ENCODE measurements at places on chromosomes 12 and 14.

DNA sequence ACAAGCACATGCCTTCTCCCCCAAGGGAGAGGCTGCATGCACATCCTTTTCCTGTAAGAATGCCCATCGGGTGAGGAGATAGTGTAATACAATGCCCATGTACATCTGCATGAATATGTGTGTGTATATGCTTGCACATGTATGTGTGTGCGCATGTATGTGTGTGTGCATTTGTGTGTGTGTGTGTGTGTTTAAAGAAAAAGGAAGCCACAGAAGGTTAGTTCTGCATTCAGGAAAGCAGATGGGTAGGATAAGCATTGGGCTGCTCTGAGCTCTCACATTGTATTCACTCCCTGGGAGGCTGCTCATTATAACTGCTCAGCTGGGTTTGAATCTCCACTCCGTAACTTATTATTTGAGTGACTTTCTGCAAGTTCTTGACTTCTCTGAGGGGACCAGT is 74.3 kb downstream of the GALNT8 start:
- no peak for DNase-seq

GRCh38 chr12:57142727-57143126 is 4.7 kb downstream of the LRP1-AS start:
- DNase-seq: no peak

GRCh38 chr14:54590481-54590880 is 23.6 kb downstream of the SAMD4A start:
- no peak for DNase-seq

GRCh38 chr12:100553936-100554335 is 19.5 kb upstream of the GAS2L3 start:
- DNase-seq: no peak

- no peak for DNase-seq
Observed at GRCh38 chr14:54643696-54644176, 76.8 kb downstream of the SAMD4A start.

DNA sequence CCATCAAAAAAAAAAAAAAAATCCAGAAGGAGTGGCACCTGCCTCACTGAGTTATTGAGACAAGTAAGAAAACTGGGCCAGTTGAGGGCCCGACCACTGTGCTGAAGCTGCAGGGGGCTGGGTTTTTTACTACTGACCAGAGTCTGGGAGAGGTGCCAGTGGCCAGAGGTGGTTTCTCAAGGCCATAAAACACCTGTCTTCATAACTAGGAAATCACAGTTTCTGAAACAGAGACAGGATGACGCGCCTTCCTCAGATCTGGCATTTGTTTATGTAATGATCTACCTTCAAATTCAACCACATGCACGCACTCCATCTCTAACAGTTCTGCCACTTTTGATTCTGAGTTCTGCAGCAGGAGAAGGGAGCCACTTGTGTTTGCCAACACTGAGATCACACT is 12.7 kb downstream of the TSPAN11 start:
- no peak for DNase-seq

- DNase-seq: no peak
Observed at GRCh38 chr14:55545779-55546178, 34.2 kb upstream of the KTN1 start.

DNA sequence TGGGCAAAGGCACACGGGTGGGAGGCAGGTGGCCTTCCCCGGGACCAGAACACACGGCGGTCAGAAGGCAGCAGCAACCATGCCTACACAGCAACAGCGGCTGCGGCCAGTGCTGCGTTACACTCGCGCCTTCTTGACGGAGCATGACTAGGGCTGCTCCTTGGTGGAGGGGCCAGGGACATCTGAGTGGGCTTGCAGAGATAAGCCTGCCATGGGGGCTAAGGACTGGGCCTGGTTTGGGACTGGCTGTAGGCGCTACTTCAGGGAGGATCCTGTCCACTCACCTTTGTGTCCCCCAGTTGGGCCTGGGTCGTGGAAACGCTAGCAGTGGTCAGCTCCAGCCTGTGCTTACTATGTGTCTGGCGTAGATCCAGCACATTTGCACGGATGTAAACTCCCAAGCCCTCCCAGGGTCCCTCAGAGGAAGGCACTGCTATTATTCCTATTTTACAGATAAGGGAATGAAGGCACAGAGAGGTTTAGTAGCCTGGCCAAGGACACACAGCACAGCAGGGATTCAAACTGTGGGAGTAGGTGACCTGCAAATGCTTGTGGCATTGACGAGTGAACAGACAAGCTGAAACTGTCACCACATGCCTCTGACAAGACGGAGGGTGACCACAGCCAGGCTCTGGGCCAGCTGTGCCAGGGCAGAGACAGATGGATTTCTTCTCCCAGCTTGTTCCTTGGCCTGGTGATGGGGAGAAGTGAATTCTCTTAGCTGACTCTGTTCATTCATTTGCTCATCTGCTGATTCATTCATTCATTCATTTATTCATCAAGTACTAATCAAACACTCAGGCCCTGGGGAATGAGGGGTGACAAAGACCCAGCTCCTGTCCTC is 31.9 kb upstream of the DLK1 start:
- DNase-seq: no peak

DNA sequence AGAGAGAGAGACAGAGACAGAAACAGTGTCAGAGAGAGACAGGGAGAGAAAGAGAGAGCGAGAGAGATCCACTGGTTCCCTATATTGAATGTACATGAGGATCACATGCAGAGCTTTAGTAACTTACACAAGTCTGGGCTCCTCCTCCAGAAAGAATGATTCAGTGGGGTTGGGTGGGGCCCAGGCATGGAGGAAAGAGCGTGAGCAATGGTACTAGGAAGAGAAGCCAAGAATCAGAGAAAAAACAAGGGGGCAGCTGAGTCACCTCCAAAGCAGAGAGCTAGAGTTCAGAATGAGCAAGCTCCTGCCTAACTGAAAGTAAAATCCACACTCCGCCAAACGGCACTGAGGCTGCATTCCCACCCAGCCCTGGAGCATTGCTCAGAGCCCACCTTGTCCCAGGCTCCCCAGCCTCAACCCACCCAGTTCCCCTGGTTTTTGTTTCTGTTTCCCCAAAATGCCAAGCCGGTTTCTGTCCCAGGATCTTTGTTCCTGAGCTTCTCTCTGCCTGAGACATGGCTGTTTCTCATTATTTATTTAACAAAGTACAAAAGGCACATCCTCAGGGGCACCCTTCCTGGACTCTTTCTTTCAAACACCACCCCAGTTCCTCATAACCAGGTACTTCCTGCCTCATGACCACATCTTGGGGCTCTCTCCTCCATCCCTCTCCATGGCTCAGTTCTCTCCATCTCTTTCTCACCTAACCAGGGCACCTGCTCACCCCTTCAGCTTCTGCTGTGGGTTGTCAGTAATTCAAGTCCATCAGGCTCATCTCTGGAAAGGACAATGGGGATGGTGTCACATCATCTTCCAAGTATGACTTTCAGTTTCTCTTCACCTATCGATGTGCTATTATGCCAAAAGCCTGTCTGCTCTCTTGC is 670.3 kb upstream of the TBX3 start:
- DNase-seq: no peak

DNA sequence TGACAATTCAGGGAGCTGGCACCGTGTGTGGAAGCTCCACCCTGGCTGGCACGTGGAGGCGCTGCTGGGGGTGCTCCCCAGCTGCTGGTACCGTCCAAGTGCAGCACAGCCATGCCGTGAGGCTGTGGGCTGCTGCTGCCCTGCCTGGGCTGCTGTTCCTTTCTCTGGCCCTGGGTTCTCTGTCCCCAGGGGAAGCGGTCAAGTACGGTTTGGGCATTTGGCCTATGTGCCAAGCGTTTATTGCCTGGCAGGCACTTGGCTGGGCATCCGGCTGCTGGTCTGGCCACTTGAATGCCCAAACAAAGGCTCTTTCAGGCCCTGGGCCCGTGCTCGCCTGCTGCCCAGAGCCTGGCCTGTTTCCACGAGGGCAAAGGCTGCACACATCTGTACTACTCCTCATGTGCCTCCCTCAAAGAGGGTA is 39.6 kb downstream of the RHOF start:
- DNase-seq: no peak

DNA sequence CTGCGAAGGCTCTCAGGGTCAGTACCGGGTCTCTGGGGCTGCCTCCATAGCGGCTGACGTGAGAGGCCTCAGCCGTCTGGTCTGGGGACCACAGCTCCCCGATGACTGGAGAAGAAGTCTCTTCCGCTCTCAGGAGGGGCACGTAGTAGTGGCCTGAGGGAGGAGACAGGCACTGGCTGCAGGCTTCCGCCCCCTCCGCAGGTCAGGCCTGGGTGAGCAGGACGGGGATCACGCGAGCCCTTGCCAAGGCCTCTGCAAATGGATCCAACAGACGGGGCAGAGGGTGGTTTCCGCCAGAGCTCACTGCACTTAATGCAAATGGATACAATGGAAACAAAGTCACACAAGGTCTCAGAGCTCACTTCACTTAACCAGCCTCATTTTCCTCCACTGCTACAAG is 24.7 kb downstream of the ANKLE2 start:
- DNase-seq: no peak

DNA sequence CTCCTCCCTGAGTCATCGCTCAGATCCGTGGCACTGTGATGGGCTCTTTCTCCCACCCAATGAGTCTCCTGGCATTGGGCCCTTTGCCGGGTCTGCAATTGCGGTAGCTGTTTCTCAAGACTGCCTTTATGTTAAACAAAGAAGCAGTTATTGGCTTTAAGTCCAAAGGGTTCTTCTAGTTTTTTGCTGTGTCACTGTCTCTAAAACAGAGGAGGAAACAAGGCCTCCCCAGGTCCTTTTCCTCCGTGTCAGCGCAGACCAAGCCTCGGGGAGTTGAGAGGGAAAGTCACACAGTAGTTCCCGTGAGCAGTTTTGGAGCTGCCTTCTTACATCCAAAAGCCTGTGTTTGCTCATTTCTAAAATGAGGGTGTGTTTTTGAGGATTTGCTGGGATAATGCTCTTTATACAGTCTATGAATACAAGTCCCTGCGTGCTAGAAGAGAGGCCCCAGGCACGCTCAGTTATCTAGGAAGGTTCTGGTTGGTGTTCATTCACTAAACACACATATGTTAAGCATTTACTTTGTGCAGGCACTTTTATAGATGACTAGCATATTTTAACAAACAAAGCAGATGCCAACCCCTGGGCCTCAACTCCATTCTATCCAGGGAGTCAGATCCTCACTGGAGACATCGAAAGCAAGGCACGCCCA is 126.0 kb upstream of the PZP start:
- DNase-seq: peak; percentile 55

GRCh38 chr12:124739953-124740561 is 123.6 kb downstream of the SCARB1 start:
- DNase-seq: no peak

GRCh38 chr14:62662811-62663455 is 382.3 kb downstream of the KCNH5 start:
- DNase-seq: no peak

GRCh38 chr12:93626160-93626559 is 51.0 kb upstream of the CRADD start:
- DNase-seq: no peak

GRCh38 chr14:96481731-96482314 is 20.4 kb upstream of the PAPOLA start:
- no peak for DNase-seq

DNA sequence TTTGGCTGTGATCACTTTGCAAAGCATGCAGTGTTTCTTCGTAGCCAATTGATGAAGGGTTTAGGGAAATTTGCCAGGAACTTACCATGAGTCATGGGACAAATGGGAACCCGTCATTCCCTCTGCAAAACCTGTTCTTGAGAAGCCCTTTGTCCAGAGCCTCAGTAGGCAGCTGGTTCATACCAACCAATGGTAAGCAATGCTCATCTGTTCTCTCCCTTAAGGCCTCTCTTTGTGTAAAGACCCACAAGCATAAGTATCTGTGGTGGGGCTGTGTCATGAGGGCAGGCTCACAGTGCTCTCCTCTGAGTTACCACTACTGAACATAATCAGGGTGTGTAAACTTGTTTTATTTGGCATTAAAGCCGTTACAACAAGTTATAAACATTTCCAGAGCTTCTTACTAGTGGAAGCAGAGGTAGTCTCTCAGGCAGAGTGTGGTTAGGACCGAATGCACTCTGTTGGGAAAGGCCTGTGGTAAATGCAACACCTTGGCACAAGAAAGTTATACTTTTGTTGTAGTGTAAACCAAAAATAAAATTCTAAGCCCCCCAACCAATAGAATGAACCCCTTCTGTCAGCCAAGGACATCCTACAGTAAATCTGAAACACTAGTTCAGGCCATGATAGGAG is 119.8 kb downstream of the SINHCAF start:
- DNase-seq: no peak

DNA sequence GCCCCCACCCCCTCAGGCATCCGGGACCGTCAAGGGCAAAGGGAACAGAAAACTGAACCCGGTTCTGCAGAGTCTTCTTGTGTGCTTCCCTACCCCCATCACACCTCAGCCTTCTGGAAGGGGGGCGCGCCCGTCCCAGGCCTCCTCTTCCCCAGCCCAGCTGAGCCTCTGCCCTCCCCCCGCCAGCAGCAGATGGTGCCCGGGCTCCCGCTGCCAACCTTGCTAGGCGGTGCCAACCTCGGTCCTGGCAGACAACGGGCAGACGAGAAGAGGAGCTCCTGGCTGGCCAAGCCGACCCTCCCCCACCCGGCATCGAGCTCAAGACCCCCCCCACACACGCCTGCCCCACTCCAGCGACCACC is 8.7 kb downstream of the STAC3 start:
- peak; percentile 71 for DNase-seq

- no peak for DNase-seq
Observed at GRCh38 chr14:34642595-34642994, 12.6 kb upstream of the SNX6 start.

GRCh38 chr12:132475304-132476037 is 14.5 kb upstream of the FBRSL1 start:
- no peak for DNase-seq

DNA sequence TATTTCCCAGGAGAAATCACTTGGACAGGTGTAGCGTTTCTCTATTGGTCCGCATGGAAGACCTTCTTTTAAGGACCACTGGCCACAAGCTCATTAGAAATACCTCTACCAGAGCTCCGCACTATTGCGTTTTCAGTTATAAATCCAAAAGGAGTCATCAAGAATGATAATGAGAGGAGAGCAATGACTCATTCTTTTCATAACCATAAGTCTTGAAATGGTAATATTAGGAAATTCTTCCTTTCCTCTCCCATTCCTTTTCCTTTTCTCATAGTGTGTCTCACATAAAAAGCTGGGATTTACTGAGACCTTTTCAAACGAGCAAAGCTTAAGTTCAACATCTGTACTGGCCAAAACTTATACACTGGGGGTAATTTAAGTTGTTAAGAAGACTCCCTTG is 215.7 kb downstream of the CPNE8 start:
- no peak for DNase-seq
